ENCODE measurements at places on chromosomes 7 and 10.

DNA sequence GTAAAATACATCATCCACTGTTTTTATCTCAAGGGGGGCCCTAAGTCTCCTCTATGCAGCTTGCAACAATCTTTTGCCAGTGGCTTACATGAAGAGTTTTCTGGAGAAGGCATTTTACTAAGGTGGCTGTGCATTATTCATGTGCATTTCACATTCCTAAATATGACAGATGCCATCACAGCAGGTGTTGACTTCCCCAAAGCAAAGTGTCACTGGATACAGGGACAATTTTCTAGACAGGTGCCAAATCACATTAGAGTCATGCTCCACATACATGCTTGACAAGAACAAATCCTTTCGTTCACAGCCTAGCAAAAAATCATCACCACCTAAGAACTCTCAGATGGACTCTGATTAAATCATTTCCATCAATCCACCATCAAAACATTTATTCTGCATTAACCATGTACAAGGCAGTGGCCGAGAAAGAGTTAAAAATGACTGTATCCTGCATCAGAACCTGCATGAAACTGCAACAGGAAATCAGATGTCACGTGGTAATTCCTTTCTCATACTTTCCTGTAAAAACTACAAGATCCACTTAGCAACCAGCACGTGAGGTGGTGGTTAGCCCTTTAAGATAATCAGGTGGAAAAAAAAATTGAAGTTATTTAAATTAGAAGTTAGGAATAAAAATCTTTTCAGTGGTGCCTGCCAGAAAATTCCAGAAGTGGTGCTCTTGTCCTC is 88.2 kb upstream of the AFAP1L2 start:
- DNase-seq = no peak

- peak; percentile 84 for DNase-seq
Measured at GRCh38 chr10:13371897-13372470, 23.9 kb upstream of the SEPHS1 start.

DNA sequence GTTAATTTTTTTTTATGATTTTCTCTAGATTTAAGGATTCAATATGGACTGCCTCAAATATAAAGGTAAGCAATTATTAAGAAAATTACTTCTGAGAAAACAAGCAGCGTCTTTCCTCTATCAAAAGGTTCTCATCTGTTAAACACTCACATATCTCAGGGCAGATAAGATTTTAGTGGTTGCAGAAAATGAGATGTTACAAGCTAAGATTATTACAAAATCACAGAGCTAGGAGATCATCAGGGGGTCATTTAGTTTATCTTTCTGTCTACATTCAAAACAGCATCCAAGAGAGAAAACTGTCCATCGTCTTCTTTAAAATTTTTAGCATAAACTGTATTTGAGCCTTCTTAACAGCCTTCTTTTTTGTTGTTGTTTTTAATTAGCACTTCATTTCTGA is 29.1 kb upstream of the RHOBTB1 start:
- no peak for DNase-seq

DNA sequence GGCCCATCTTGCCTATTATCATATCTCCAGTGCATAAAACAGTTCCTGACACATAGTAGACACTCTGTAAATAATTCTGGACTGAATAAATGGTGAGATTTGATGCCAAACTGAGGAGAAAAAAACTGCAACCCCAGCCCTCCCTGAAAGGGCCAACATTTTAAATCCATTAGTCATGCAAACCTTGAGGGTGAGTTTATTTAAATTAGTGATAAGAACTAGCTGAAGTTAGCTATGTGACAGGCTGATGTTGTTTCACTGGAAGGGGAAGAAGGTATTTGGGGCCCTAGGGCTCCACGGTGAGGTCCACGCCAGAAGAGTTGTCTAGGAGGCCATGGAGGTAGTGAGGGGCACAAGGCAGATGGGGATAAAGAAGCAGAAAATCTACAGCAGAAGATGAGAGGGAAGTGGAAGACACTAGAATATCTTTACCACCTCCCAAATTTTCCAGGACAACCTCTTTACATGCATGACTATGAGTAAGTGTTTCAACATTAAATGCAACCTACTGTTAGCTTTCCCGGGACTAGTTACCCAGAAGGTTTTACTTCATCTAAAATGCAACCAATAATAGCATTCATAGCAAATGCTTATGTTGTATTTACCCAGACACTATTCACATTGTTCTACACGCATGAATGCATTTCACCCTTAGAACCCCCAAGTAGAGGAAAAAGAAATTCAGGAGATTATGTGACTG is 183.2 kb upstream of the LYZL1 start:
- no peak for DNase-seq

GRCh38 chr7:7119729-7120128 is 62.6 kb upstream of the C1GALT1 start:
- no peak for DNase-seq

- DNase-seq = peak; percentile 51
Measured at GRCh38 chr7:141701489-141702046, 398 bp downstream of the DENND11 start.

GRCh38 chr10:129410688-129411392 is 56.2 kb upstream of the MGMT start:
- no peak for DNase-seq

DNA sequence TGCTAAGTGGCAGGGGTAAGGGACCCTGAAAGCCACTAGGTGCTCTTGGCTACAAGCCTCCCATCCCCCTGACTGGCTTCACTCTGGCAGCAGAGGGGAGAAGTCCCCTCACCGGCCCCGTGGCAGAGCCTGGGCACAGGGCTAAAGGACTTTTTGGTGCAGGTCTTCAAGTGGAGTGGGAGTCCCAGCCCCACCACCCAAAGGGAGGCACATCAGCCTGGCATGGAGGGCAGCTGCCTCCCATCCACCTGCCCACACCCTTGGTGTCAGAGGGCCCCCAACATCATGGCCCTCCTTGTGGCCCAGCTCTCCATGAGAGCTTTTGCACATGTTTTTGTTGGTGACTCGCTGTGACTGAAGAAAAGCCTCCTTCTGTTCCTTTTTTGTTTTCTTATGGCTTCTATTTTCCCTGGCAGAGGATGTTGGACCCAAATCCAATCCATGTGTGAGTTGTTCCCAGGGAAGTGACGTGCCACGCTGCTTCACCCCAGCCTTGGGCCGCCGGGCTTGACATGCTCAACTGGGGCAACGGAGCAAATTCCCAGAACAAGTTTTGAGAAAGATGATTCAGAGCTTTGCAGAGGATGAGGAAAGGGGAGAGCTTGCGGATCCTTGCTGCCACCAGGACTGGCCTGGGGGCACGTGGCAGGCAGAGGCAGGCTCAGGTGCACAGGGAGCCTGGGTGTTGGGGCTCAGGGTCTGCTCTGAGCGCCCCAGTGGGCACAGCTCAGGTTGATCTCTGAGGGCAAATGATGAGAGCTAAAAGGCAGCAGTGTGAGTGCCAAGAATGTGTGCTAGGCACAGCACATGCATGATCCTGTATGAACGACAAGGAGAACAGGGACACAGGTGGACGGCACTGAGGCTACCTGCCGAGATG is 1.9 kb upstream of the AEBP1 start:
- DNase-seq = no peak

DNA sequence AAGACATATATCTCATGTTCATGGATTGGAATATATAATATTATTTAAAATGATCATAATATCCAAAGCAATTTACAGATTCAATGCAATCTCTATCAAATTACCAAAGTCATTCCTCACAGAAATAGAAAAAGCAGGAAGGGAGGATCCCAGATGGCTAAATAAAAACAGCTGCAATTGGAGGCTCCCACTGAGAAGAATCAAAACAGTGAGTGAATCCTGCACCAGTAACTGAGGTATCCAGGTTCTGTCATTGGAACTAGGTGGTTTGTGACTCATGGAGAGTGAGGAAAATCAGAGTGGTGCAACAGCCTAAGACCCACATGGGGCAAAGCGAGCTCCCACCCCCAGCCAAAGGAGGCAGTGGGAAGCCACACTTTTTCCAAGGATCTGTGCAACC is 128.4 kb downstream of the MTERF1 start:
- no peak for DNase-seq

GRCh38 chr7:141920281-141920680 is 4.1 kb downstream of the OR9A4 start:
- DNase-seq = no peak

DNA sequence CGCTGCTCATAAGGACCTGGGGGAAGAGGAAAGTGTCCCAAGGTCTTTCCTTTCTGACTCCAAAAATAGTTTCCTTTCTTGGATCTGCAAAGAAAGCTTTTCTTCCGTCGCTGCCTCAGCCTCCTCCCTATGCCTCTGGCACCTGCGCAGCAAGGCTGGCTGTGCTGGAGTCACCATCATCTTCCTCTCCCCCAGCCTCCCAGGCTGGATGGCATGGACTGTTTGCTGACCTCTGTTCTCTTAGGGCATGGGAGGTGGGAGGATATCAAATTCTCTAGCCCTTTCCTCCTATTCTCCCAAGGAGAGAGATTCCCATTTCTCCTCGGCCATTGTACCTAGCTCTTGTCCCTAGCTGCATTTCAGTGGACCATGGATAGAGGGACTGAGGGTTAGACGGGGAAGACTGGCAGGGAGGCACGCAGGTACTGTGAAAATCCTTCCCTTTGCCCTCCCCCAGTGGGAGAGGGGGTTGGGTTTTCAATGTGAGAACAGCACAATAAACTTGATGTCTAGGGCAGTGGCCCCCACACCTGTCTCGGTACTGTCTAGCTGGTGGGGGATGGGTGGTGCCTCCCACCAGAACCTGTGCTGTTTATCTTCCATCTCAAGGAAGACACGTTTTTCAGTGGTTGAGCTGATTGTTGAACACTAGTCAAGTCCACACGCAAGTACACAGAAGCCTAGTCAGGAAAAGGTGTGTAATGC is 2.6 kb downstream of the PPP1R35 start:
- DNase-seq = no peak

DNA sequence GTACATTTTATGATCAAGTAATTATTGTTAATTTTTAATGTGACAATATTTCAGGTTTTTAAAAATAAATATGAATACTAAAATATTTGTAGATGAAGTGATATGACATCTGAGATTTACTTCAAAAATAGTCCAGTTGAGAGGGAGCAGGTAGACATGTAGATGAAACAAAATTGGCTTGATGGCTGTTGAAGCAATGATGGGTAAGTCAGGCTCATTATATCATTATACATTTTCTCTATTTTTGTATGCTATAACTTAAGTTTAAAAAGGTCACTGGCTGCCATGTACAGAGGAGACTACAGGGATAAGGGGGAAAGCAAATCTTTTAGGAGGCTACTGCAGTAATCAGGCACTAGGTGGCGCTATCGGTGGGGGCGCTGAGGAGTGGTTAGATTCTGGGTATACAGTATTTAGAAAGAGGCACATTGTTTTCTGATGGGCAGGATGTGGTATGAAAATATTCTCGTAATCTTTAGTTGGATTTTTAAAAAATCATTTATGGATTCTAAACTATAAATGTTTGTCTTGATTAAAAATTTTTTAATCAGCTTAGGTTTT is 189.8 kb upstream of the IMMP2L start:
- peak; percentile 74 for DNase-seq

Data from erythroblast (primary cell).